SK-N-SH (cell line): ENCODE measurements at places on chromosomes 3 and 15. TPM values are rescaled to one million over a fixed set of nuclear protein-coding genes. Genes with fewer than 3 reads are reported as not detected.

Gene APBA2
- polyA plus RNA-seq, result 12.7 and 14.0 TPM in 2 replicates

Gene DBR1
- 9.2 and 10.1 TPM in 2 replicates for polyA plus RNA-seq

Gene H1-8
- not detected in 2 replicates for polyA plus RNA-seq

Gene ABHD5
- polyA plus RNA-seq, result 10.4 and 12.8 TPM in 2 replicates

Gene C3orf85
- polyA plus RNA-seq, result not detected in 2 replicates

Gene TMCO5A
- polyA plus RNA-seq, result not detected in 2 replicates

Gene CLDN16
- polyA plus RNA-seq, result 0.02 TPM in 2 replicates

DNA sequence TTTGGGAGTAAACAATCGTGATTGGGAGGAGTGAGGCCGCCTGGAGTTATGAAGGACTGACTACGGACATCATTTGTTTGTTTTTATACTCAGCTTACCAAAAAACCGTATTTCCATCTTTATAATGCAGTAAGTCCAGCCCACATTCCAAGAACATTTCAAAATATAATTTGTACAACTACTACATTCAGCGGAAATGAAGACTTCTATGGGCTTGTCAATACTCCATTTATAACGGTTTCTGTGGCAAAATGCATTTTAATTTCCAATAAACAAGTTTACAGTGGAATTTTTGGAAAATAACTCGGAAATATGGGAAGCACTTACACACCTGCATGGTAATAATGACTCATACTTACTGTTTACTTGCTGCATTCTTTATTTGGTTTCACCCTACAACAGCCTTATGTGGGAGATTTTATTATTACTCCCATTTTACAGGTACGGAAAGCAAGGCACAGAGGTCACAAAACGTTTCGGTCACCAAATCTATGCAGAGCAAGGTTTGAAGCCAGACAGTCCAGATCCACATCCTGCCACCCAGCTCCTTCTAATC, 62.3 kb downstream of the LDHAL6B start:
- no peak overlapping the region for H3K4me3 ChIP-seq
- peaks cover 17% of the 10 kb centered on the region for H3K36me3 ChIP-seq
- peaks cover 8% of the 10 kb centered on the region; the same call in 1 of the 2 replicates for H3K4me1 ChIP-seq
- H3K27me3 ChIP-seq, result no peaks in the 10 kb centered on the region
- no peak overlapping the region for H3K27ac ChIP-seq

DNA sequence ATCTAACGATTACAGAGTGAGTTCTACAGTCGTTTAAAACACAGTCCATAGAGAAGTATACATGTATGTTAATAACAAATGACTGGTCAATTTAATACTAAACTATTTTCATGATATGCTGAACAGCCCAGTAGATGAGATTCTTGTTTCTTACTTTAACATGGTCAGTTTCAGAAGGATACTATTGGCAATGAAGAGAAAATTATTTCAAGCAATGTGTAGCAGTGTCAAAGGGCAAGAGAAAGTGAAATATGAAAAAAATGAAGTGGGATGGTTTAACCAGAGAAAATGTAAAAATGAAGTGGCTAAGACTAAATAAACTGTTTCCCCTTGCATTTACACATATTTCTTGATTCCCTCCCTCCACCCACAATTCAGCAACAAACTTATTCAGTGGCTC, 192.1 kb upstream of the TTC14 start:
- DNase-seq, result no peak
- H3K4me3 ChIP-seq, result no peak overlapping the region
- H3K4me1 ChIP-seq, result no peaks in the 10 kb centered on the region

GRCh38 chr15:41775651-41776050, 1.4 kb downstream of the MAPKBP1 start:
- no peaks in the 10 kb centered on the region for H3K27me3 ChIP-seq
- H3K36me3 ChIP-seq, result peaks cover 8% of the 10 kb centered on the region
- DNase-seq, result no peak
- H3K4me3 ChIP-seq, result peak overlapping the region; percentile 76
- no peak overlapping the region for H3K27ac ChIP-seq

DNA sequence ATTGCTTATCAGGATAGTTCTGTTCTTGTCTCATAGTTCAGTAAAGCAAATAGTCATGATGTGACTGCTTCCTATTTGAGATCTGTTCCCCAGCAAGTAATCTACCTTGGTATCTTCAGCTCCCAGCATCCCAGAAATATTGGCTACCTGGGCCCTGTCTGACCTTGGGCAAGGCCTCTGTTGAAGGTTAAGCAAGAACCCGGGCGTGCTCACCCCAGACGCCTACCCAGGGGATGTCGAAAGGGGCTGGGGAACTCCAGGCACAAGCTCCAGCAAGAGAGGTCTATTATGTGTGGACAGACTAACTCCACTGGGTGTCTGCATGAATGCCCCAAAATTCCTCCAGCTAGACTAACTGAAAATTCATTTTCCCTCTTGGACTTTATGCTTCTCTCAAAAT, 37.3 kb upstream of the IGF1R start:
- peaks cover 5% of the 10 kb centered on the region; the same call in 1 of the 2 replicates for H3K27me3 ChIP-seq
- H3K4me3 ChIP-seq, result no peak overlapping the region
- no peaks in the 10 kb centered on the region for H3K36me3 ChIP-seq
- no peaks in the 10 kb centered on the region for H3K4me1 ChIP-seq
- no peak for DNase-seq

GRCh38 chr3:17047894-17048293, 163.1 kb downstream of the PLCL2 start:
- H3K27me3 ChIP-seq, result no peaks in the 10 kb centered on the region
- no peak for DNase-seq
- H3K4me3 ChIP-seq, result no peak overlapping the region

GRCh38 chr15:39618063-39618823, 37.4 kb downstream of the THBS1 start:
- DNase-seq, result no peak
- H3K4me1 ChIP-seq, result no peaks in the 10 kb centered on the region
- H3K27me3 ChIP-seq, result no peaks in the 10 kb centered on the region
- peaks cover 7% of the 10 kb centered on the region for H3K36me3 ChIP-seq
